Hypothalamus (tissue), 51 donors: ENCODE measurements at places on chromosomes 11 and 22.

- no peak for DNase-seq
Measured at GRCh38 chr11:119518746-119519730, 96.1 kb upstream of the THY1 start.

DNA sequence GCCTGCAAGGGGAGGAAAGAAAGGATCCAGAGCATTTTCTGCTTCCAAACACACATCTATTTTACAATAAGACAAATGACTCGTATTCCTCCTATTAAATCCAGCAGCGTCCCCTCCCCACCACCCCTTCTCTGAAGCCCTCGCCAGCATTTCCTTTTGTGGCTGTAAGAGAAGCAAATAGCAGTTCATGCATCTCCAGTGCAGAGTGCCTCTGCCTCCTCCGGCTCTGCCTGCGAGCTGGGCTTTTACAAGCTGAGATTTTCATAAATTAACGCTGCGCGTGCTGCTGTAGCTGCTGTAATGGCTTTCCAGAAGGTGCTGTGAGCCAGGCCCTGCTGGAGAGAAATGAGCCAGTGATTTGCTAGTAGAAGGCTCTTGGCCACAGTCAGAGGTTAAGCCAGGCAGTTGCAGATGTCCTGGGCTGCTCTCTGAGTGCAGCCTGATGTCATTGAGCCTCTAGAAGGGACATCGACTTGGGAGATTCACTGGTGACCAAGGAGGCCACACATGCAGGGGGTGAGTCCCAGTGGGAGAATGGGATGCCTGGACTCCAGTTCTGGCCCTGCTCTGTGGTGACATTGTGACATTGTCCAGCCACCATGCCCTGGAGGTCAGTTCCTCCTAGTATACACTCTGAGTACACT lies 134.5 kb upstream of the NAV2 start:
- DNase-seq: no peak

- no peak for DNase-seq
Measured at GRCh38 chr22:23306926-23307325, 126.6 kb downstream of the BCR start.

DNA sequence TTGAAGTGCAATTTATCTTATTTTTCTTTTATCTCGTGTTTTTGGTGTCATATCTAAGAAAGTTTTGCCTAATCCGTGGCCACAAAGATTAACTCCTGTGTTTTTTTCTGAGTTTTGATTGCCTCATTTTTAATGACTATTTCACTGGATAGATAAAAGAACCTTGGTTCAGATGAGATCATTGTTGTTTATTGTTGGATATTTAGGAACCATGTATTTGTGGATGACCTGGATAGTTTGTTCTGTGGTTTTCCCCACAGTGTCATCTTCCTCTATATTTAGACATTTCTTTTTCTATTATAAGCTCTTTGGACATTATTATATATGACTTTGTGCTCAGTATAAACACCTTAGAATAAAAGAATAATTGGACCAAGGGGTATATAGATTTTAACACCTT lies 37.2 kb downstream of the PPP6R3 start:
- DNase-seq: no peak

DNA sequence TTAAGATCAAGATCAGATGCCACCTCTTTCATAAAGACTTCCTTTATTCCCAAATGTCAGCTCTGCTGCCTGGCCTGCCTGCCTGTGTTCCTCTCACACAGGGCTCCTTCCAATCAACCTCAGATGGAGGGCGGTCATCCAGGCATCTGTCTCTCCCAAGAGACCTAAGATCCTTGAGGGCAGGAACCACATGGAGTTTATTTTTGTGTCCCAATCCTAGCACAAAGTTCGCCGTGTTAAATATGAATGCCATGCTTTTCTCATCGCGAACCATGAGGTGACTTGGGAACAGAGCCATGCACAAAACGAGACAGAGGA lies 72.7 kb upstream of the ARFGAP3 start:
- no peak for DNase-seq

GRCh38 chr11:131324921-131325570 lies 45.4 kb upstream of the NTM start:
- DNase-seq: no peak

GRCh38 chr11:131618201-131618600 lies 247.8 kb downstream of the NTM start:
- DNase-seq: no peak

GRCh38 chr11:124961972-124962609 lies 8.1 kb downstream of the CCDC15 start:
- no peak for DNase-seq

- no peak for DNase-seq
Measured at GRCh38 chr22:17302616-17303015, 66.6 kb upstream of the CECR2 start.

DNA sequence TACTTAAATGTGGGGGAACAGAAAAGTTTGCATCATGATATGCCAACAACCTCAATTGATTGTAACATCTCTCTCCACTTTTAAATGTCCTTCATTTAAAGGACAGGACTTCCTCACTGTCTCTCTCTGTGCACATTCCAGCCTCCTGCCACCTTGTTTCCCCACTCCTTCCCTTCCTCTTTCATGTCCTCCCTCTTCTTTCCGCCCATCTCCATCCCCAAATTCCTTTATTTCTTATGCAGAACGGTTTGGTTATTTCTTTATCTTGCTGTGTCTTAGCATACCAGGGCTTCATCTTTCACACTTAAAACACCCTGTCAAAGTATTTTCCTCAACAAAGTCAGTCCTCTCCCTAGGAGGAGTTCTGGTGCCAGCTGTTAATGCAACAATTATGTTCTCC lies 293.8 kb downstream of the NXPE2 start:
- DNase-seq: no peak

DNA sequence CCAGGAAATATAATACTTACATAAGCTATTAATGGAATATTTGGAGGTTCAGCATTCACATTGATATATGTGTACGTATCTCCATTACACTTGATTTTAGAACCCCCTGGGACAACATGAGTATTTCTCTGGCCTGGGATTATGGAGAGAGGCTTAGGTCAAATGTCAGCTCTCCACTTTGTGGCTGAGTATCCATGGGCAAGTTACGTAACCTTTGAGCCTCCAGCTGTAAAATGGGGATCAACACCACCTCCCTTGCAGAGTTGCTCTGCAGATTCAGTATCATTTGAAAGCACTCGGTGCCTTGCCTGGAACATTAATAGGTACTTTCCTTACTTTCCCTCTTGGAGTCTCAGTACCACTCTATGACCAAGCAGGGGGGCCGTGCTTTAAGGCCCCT lies 33.2 kb downstream of the C22orf31 start:
- DNase-seq: no peak

DNA sequence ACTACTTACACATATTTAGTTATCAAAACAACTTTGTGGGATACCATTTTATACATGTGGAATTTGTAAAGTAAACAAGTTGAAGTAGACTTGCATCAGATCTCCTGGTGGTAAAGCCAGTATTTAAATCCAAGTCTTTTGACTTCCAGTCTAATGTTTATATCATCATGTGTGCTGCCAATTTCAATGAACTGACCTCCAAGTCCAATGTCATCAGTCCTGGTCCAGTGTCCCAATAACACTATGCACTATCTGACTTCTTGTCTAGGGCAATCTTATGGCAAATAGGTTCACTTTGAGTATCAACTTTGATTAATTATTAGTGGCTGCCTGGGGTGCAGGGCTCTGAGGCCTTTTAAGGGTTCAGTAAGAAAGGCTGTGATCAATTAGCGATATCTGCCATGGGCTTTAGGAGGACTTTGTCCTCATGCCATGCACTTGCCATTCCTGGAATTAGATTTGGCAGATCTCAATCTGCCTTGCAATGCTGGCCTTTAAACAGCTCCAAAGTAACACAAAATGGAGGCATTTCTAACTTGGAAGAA lies 9.6 kb upstream of the PTS start:
- no peak for DNase-seq

DNA sequence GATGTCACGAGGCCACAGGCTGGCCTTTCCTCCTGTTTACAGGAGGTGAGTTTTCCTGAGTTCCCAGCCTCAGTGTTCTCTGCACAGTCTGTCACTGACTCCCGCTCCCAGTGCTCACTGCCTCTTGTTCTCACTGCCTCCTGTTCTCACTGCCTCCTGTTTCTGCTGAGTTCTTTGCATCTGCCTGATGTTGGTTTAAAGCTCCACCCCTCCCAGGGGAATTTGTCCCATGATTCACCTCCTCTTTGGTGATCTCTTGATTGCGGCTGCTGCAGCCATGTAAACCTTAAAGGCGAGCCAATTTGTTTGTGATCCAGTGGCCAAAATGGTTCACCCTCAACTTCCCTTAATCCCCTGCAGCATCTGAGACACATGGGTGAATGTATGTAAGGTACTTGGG lies 6.0 kb upstream of the TUBA8 start:
- DNase-seq: no peak

GRCh38 chr11:110425751-110426545 lies 3.8 kb upstream of the FDX1 start:
- DNase-seq: no peak

- DNase-seq: no peak
Measured at GRCh38 chr11:1485504-1485885, 1.1 kb downstream of the MOB2 start.

DNA sequence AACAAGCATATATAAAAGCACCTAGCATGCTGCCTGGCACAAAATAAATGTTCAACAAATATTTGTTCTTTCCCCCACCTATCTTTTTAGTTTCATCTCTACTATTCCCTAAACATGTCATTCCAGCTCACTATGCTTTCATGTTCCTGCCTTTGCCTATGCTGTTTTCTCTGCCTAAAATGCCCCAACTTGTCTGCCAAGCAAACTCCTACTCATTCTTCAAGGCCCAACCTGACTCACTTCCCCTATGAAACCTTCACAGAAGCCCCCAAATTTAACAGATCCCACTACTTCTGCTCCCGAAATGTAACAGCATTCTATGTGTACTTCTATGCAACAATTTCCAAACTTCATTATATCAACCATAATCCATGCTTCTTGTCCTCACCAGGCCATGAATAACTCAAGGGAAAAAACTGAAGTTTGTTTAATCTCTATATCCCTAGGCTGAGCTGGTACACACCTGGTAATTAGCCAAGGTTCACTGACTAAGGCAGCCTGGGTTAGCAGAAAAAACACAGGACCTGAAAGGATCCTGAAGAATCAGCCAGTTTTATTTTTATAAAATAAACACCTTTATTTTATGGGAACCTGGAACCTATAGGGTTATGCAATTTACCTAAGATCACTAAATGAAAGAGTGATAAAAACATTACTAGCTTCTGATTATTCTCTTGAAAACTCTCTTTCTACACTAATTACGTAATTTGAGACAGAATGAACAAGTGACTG lies 72.2 kb downstream of the PAK1 start:
- DNase-seq: no peak

- no peak for DNase-seq
Measured at GRCh38 chr11:110345743-110346142, 49.3 kb upstream of the RDX start.

- DNase-seq: no peak
Measured at GRCh38 chr11:2929531-2929949, 320 bp upstream of the PHLDA2 start.

DNA sequence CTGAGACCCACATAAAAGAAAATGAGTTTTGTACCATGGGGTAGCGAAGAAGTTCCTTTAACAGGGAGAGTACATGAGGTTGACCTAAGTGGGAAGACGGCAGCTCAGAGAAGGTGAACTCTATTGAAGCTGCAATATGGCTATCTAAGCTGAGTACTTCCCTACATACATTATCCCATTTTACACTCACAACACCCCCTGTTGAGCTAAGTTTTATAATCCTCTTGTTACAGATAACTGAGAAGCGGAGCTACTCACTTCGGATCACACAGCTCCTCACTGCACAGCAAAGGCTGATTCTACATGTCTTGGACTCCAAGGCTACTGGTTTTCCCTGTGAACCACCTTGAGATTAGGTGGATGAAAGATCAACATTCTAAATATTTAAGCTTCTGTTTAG lies 8.2 kb upstream of the PIWIL4 start:
- no peak for DNase-seq

DNA sequence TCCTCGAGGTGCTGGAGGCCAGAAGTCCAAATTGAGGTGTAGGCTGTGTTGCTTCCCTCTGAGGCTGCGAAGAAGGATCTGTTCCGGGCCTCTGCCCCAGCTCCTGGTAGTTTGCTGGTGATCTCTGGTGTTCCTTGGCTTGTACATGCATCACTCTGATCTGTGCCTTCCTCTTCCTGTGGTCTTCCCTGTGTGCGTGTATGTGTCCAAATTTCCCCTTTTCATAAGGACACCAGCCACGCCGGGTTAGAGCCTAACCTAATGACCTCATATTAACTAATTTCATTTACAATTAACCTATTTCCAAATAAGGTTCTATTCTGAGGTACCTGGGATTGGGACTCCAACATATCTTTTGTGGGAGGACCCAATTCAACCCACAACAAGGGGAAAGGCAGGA lies 21.5 kb downstream of the RIBC2 start:
- DNase-seq: no peak

- no peak for DNase-seq
Measured at GRCh38 chr11:35183326-35183925, 44.5 kb downstream of the CD44 start.

DNA sequence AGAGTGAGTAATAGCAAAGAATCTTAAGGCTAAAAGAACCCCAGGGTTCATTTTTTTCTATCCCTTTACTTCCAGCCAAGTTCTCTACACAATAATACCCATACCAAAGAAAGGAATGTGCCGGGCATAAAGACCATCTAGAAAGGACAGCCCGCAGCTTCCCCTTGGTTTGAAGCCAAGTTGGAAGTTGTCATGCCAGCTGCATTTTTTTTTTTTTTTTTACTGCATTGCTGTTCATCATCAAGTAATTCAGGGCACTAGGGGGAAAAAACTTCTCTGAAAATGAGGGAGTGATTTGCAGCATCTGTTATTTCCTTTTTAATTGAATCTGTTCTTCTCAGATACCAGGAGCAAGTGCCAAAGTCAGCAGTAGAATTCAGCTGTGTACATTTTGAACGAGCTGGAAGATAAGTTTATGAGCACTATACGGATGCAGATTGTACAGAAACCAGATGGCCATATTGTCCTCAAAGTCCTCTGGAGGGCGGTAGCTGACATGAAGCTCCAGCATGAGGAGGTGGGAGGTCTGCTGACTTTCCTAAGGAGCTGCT lies 56.4 kb downstream of the UBASH3B start:
- no peak for DNase-seq
